GM19239 (cell line): ENCODE measurements at places on chromosomes 16 and 17.

- no peak for DNase-seq
Observed at GRCh38 chr17:65290616-65291015, 153.4 kb downstream of the RGS9 start.

DNA sequence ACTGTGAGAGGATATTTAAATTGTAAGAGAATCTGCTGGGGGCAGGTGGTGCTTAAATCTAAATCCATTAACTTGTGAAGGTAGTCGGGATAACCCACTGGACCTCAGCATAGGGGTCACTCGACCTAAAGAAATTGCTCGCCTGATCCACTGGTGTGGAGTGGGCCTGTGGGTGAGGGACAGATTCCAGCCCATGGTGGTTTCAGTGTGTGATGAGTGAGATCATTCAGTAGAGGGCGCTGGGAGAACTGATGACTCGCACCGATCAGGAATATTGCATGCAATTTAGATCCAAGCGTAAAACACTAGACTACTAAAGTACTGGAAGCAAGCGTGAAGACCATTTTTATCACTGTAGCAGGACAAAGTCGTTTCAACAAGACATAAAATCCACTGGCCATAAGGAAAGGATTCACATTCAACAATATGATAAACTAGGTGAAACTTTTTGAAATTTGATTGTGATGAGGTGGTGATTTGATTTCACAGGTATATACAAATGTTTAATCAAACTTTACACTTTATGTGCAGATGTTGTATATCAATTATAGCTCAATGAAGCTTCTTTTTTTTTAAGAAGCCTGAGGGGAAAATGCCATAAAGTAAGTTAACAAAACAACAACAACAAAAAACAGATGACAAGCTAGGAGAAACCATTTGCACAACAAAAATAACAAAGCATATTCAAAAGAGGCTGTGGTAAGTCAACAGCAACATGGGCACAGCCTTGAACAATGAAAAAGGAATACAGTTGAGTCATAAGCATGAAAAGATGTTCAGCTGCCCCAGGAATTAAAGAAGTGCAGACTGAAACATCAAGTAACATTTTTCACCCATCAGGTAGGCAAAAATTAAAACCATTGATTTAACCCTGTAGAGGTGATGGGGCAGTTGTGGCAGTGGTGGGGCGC is 7.5 kb upstream of the TMEM170A start:
- DNase-seq, result no peak

DNA sequence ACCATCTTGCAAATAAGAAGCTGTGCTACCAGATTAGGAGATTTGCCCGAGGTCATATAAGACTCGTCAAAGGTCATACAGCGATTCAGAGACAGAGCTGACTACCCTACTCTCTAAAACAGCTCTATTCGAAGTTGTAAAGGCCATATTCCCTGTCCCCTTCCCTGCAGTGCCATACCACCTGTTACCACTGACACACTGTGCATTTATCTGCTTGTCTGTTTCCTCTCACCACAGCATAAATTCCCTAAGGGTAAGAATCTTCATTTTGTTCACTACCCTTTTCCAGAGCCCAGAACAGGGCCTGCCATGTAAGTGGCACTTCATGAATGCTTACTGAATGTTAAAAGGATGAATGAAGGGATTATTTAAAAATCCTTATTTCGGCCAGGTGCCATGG is 3.4 kb upstream of the KSR1 start:
- DNase-seq, result no peak

DNA sequence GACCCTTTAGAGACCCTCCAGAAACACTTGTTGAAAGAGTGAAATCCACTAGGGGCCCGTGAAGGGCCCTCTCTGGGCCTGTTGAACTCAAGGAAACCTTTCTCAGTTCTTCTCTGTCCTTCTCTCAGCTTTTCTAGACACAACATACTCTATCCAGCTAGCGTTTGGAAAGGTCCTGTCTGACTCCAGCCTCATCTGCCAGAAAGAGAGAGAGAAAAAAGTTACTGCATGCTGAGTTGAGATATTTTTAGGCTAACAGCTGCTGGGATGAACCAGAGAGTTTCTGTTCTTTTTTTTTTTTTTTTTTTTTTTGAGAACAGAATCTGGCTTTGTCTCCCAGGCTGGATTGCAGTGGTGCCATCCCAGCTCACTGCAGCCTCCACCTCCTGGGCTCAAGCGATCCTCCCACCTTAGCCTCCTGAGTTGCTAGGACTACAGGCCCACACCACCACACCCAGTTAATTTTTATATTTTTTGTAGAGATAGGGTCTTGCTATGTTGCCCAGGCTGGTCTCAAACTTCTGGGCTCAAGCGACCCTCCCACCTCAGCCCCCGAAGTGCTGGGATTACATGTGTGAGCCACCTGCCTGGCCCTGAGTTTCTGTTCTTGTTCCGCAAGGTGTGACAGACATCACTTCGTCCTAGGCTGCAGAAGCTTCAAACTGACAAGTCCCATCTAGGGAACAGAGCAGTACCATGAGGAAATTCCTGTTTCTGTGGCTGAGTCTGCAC is 14.9 kb upstream of the TEX2 start:
- DNase-seq, result no peak

GRCh38 chr16:72517154-72517553 is 345.2 kb upstream of the PMFBP1 start:
- DNase-seq, result no peak

GRCh38 chr16:23987443-23987842 is 151.7 kb downstream of the PRKCB start:
- DNase-seq, result peak; percentile 28

DNA sequence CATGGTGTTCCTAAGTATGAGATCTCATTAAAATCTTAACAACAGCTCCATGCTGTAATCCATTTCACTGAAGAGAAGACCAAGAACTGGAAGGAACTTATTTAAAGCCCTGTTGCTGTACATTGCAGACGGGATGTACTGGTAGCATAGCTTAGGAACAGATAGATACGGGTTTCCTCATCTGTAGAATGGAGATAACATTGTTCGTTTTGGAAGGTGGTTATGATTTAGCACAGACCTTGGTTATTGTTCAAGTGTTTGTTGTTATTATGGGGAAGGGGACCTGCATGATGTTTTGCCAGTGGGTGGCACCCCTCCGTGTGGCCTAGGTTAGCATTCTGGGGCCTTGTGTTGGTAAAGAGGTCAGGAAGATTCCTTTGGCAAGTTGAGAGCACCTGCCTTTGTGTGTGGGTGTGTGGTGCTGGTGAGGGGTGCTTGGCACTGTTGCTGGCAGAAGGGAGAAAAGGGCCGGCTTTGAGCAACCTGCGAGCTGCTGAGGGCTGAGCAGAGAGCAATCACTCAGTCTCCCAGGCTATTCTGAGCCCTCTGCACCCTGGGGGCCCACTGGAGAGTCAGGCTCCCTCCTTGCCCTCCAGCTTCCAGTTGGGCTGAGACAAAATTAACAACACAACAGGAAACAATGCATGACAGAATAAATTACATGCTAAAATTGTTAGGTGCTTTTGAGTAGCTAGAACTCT is 2.3 kb downstream of the TAOK2 start:
- DNase-seq, result no peak

GRCh38 chr17:79053251-79053925 is 21.2 kb upstream of the ENGASE start:
- DNase-seq, result no peak

DNA sequence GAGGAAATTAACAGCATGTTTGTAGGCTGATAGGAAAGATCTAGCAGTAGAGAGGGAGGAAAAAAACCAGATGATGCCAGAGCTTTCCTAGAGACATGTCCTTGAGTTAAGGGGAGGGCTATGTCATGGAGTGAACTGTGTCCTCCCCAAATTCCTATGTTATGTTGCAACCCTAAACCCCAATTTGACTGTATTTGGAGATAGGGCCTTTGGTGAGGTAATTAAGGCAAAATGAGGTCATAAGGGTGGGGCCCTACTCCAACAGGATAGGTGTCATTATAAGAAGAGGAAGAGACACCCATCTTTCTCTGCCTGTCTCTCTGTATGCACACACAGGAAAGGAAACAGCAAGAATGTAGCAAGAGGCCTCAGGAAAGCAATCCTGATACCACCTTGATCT is 195.3 kb upstream of the AXIN2 start:
- DNase-seq, result no peak

GRCh38 chr17:83191388-83192160 is 112.2 kb downstream of the METRNL start:
- no peak for DNase-seq

DNA sequence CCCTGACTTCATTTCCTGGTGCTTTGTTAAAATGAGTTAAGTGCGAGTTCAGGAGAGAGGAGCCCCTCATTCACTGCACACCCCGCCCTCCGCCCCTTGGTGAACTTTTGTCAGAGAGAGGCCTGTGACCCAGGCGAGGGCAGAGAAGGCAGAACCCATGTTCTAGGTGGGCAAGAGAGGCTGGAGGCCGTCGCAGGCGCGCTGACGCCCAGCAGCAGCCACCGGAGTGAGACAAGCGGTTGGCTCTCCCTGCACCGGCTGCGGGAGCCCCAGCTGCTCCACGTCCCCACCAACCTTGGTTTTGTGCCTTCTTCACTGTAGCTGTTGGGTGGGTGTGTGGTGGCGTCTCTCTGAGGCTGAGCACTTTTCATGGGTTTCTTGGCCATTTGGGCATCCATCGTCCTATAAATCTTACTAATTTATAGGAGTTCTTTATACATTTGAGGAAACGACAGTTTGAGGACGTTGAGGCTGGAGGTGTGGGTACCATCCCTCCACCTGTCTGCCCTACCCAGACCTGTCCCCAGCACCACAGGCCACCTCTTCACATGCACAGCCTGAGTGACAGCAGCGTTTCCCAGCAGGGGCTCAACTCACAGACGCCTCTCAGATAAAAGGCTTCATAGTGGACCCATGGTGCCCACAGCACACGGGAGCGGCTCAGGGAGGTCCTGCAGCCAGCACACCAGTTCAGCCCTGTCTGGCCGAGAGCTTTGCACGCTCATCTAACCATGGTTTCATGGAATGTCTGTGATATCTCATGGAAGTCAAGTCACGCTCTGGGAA is 45.2 kb upstream of the CBFA2T3 start:
- no peak for DNase-seq

GRCh38 chr16:10256784-10257641 is 74.8 kb upstream of the GRIN2A start:
- peak; percentile 77 for DNase-seq

DNA sequence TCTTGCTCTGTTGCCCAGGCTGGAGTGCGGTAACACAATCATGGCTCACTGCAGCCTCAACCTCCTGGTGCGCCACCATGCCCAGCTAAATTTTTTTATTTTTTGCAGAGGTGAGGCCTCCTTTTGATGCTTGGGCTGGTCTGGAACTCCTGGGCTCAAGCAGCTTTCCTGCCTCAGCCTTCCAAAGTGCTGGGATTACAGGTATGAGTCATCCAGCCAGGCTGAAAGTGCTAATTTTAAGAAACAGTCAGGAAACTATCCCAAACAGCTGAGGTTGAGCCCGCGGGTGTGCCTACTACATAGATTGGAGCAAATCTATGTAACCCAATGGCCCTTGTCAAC is 738 bp upstream of the XPO6 start:
- DNase-seq, result no peak

GRCh38 chr16:80931801-80932707 is 74.6 kb downstream of the CMC2 start:
- DNase-seq, result no peak

DNA sequence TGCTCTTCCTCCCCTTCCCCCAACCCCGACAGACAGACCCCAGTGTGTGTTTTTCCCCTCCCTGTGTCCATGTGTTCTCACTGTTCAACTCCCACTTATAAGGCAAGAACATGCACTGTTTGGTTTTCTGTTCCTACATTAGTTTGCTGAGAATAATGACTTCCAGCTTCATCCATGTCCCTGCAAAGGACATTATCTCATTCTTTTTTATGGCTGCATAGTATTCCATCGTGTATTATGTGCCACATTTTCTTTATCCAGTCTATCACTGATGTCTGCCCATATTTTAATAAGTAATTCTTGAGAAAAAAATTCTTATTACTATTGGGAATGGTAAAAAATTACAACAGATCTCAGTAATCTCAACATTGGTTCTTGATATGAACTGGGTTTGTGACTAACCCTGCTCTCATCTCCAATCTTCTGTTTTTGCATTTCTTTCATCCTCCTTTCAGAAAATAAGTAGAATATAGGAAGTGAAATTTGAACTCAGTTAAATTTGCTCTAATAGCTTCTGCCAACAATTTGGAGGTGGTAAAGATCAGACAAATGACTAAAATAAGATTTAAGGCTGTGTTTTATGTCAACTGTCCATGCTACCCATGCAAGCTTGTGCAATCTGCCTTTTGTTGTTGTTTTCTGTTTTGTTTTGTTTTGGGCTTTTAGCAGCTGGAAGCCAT is 11.1 kb downstream of the MARF1 start:
- no peak for DNase-seq

GRCh38 chr17:32192379-32192778 is 50.1 kb downstream of the RHOT1 start:
- no peak for DNase-seq

GRCh38 chr16:86997058-86997457 is 320.1 kb downstream of the C16orf95 start:
- DNase-seq, result no peak

GRCh38 chr17:81713556-81714411 is 1.7 kb downstream of the SLC25A10 start:
- DNase-seq, result no peak

DNA sequence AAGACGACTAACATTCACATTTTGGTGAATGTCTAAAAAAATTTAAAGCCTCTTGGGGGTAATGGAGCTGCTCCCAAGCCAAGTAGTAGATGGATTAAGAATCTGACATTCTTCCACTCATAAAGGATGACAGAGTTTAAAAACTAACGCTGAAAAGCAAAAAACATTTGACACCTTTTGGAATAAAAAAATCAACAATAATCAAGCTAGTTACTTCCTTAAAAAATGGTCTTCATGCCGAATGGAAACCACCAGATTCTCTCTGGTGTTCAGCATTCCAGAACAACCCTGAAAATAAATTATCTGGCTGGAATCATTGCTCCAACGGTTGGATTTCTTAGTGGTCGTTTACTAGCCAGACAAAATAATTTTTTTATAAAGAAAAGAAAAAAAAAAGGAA is 18.0 kb downstream of the HLF start:
- no peak for DNase-seq

DNA sequence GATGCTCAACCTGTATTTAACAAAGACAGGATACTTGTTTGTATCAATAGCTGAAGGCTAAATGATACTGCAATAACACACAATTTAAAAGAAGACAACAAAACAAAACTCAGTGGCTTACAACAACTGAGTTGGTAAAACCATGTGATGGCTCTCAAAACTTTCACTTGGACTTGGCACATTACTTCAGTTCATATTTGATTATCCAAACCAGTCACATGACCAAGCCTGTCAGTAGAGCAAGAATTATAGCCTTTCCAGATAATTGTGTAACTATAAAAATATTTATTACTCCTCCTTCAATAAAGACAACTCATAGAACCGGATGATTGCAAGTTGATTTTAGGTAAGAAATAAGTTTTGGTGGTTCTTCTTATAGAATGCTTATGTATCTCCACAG is 56.8 kb downstream of the NQO1 start:
- no peak for DNase-seq

GRCh38 chr17:79273660-79274059 is 199.0 kb downstream of the ENGASE start:
- DNase-seq, result no peak

GRCh38 chr16:85452364-85453193 is 160.5 kb upstream of the GSE1 start:
- no peak for DNase-seq
